ENCODE measurements at places on chromosomes 1 and 21. TPM values are rescaled to one million over a fixed set of nuclear protein-coding genes. Genes with fewer than 3 reads are reported as not detected.

Gene NBPF3
- 17.8 TPM for total RNA-seq

Gene ZBTB21
- total RNA-seq = 5.5 TPM

Gene SMPDL3B
- total RNA-seq = 3.7 TPM

Gene PTCH2
- not detected for total RNA-seq

Gene PKN2
- total RNA-seq = 25.2 TPM

Gene SH2D2A
- total RNA-seq = 2.5 TPM

All from airway epithelial cell (primary cell).